ENCODE measurements at places on chromosomes 5 and 9. TPM values are rescaled to one million over a fixed set of nuclear protein-coding genes. Genes with fewer than 3 reads are reported as not detected.

Gene RASEF
- 7.0 TPM for polyA plus RNA-seq

GRCh38 chr9:23790351-23791260 is 35.4 kb downstream of the ELAVL2 start:
- DNase-seq = no peak

DNA sequence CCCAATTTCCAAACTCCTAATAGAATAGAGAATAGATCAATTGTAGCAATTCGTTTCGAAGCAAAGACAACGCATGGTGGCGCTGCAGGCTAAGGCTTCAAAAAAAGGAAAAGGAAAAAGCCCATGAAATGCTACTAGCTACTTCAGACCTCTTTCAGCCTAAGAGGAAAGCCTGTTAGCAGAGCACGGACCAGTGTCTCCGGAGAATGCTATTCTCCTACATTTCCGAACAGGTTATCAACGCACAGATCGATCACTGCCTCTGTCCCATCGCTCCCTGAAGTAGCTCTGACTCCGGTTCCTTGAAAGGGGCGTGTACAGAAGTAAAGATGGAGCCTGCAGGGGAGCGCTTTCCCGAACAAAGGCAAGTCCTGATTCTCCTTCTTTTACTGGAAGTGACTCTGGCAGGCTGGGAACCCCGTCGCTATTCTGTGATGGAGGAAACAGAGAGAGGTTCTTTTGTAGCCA is at the start of gene PCDHB15:
PCDHB15 (plus strand) TSS at position 146 of the 468 bp plus-strand sequence; CDS start at position 330, 184 bp downstream.
- DNase-seq = no peak

- no peak for DNase-seq
These were observed 88.1 kb downstream of the PAX5 start for GRCh38 chr9:36945999-36946398.

Gene TSSK1B
- polyA plus RNA-seq = not detected

- no peak for DNase-seq
These were observed 39.2 kb upstream of the GCNT4 start for GRCh38 chr5:75091597-75091996.

DNA sequence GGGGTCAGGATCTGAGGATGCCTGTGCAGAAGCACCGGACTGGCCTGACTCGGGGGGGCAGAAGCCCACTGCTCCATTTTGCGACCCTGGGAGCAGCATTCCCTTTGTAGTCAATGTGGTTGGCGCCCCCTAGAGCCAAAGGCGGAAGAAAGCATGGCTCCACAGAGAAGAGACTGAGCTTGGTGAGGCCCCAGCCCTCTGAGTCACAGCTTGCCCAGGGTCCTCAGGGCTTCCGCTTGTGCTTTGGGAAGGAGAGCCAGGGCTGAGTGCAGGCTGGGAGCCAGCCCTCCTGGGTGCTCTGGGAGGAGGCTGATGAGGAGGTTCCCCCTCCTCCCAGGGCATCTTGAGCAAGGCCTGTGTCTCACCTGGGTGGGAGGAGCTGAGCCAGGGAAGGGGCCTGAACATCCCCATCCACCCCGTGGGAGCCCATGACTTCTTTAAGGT is 5.5 kb upstream of the AQP3 start:
- DNase-seq = no peak

- DNase-seq = no peak
These were observed 6.0 kb downstream of the OLFML2A start for GRCh38 chr9:124782661-124783574.

DNA sequence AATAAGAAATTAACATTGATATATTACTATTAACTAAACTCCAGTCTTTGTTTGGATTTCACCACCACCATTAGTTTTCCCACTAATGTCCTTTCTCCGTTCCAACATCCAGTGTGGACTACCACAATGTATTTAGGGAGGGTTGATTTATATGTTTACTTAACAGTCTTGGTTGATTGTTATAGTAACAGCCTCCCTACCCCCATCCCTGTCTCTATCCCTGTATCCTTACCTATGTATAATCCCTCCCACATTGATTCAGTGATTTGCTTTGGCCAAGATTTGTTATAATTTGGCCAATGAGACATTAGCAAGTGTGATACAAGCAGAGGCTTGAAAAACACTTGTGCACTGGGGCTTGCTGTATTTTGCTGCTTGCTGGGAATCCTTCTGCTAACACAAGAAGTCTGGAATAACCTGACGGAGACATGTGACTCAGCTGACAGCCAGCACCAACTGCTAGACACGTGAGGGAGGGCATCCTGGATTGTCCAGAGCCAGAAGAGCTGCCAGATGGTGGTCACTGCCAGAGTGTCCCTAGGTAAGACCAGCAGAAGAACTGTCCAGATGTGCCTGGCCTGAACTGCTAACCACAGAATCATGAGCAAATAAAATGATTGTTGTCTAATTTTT is 51.2 kb upstream of the TCF7 start:
- DNase-seq = no peak

- DNase-seq = no peak
These were observed 134.4 kb downstream of the FGF1 start for GRCh38 chr5:142551338-142552067.

DNA sequence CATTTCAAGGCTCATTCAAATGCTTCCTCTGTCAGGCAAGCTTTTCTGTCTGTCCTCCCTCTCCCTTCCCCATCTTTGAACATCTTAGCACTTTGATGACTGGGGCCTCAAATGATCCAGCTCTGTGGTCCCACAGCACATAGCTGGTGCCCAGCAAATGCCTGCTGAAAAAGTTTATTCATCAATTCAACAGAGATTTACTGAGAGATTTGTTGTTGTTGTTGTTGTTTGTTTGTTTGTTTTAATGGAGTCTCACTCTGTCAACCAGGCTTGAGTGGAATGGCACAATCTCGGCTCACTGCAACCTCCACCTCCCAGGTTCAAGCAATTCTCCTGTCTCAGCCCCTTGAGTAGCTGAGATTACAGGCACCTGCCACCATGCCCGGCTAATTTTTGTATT is 6.0 kb upstream of the EXOSC2 start:
- no peak for DNase-seq

GRCh38 chr9:73780916-73781315 is 629.3 kb downstream of the ANXA1 start:
- no peak for DNase-seq

- no peak for DNase-seq
These were observed 11.9 kb downstream of the SYK start for GRCh38 chr9:90813523-90813922.

GRCh38 chr9:114691046-114691955 is 9.3 kb upstream of the TEX48 start:
- no peak for DNase-seq

GRCh38 chr5:169670769-169671525 is 33.9 kb downstream of the DOCK2 start:
- no peak for DNase-seq

DNA sequence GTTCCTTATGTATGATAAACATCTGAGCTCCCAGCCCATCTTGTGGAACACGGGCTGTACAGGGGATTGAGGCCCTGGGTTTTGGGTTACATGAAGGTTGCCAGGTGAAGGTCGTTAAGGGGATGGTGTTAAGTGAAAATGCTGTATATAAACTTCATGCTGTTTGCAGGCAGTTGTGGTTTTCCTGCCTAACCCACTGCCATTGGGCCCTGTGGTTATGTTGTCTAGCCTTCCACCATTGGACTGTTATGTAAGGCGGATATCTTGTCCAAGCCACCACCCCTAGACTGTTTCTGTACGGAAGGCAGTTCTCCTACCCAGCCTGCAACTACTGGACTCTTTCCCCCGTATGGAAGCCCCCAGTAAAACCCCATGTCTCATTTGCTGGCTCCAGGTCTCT is 246.1 kb downstream of the KIF4B start:
- no peak for DNase-seq

DNA sequence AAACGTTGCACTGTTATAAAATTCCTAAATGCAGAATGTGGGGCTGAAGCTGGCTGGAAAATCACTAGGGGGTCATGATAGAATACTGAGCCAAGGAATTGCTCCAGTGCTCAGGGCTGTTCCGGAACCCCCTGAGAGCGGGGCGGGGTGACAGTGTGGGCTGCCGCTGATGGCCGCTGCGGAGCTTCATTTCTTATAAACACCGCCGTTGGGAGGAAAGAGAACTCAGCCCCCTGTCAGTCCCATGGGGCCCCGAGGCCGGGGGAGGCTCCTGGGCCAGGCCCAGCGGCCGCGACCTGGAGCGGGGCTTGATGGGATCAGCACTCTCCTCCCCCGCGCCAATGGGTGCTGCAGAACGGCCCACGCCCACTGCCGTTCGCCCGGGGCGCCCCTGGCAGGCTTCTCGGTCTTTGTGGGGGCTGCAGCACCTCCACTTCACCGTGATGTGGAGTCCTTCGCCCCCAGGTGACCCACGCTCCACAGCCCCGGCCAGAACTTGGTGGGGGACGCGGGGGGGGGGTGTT is 5.2 kb upstream of the IRF1 start:
- peak; percentile 54 for DNase-seq

GRCh38 chr5:148913985-148914431 is 87.6 kb downstream of the ADRB2 start:
- no peak for DNase-seq

Gene PCDH1
- 26.6 TPM for polyA plus RNA-seq

GRCh38 chr5:175889910-175890684 is 18.7 kb downstream of the CPLX2 start:
- DNase-seq = no peak

DNA sequence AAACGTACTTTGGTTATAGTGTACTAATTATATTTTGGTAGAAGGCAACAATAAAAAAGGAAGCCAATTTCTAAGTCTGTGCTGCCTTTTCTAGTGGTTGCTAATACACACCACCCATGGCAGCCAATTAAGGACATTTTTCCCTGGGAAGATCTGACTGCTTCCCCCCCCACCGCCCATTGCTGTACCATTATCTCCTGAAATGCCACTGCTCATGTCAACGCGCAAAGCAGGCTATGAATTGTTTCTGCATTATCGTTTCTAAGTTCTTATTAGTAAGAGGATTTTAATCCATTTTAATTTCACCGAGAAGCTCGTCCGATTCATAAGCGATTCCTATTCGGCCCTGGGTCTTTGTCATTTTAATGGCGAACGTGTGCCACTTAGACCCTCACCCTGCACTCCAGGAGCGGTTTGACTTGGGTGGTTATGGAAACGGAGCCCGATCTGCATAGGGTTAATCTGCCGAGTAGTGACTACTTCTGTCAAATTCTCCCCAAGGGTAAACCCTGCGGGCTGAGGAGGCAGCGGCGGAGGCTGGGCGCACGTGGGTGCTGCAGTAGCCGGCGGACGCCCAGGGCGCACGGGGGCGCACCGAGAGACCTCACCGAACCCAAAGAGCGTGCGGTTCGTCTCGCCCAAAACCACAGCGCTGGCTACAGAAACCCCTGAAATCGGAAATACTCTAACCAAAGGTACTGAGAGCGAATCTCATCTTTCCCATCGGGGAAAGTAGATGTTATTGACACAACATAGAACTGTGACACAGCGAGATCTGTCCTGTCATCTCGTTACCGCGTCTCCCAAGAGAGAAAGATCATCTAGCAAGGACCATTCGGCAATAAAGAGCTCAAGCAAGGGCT is 55.8 kb upstream of the SHC3 start:
- DNase-seq = no peak

GRCh38 chr9:69178583-69179011 is 4.5 kb downstream of the TJP2 start:
- no peak for DNase-seq

DNA sequence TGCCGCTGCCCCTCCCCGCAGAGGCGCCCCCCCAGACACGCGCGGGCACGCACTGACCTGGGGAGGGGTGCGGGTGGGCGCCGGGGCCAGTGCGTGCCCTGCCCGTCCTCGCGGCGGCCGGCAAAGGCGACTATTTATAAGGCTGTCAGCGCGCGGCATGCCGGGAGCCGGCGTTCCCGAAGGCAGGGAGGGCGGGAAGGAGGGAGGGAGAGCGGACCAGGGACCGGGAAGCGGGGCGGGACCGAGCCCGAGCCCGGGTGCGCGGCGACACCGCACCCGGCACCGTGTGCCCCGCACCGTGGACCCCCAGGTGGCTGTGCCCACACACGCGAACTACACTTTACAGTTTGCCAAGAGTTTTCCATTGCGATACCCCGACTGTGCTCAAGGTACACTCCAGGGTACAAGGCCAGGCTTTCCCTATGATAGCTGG is at the start of gene AK1:
AK1 (minus strand) TSS at position 110 of the 433 bp plus-strand sequence. CDS start 3,058 bp downstream, outside the sequence.
- DNase-seq = no peak

- no peak for DNase-seq
These were observed 114.1 kb downstream of the MPDZ start for GRCh38 chr9:13165236-13165945.

GRCh38 chr9:112110094-112110776 is 64.9 kb downstream of the SUSD1 start:
- DNase-seq = no peak

DNA sequence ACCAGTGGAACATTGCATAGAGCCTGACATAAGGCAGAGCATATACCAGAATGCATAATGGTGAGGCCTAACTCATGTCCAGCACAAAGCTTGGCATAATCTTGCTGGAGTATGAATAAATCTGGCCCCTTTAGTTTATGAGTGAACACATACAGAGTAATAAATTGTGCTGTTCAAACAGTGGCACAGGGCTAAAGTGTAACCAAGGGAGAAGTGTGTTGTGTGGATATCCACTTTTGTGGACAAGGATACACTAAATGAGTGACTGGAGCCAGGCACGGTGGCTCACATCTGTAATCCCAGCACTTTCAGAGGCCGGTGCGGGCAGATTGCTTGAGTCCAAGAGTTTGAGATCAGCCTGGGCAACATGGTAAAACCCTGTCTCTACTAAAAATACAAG is 29.4 kb upstream of the JMY start:
- no peak for DNase-seq

DNA sequence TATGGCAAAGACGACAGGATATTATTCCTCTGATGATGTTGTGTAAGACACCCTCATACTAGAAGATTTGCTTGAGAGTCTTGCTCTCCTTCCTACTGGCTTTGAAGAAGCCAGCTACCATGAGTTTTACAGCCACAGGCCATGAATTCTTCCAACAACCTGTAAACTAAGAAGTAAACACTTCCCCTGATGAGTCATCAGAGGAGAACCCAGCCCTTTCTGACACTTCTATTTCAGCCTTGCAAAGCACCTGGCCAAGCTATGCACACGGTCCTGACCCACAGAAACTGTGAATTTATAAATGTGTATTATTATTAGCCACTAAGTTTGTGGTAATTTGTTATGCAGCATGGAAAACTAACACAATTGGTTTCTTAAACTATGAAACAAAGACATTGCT is 288.8 kb upstream of the ADAMTSL1 start:
- no peak for DNase-seq

- no peak for DNase-seq
These were observed 85.0 kb downstream of the ADRB2 start for GRCh38 chr5:148911386-148911785.

GRCh38 chr9:117779760-117780159 is 75.6 kb downstream of the TLR4 start:
- no peak for DNase-seq

GRCh38 chr9:114034661-114035062 is 43.4 kb downstream of the AMBP start:
- no peak for DNase-seq

Gene DAB2IP
- polyA plus RNA-seq = 43.8 TPM

Gene PIP5K1B
- 7.7 TPM for polyA plus RNA-seq

Gene PCDHGC3
- polyA plus RNA-seq = 107 TPM

DNA sequence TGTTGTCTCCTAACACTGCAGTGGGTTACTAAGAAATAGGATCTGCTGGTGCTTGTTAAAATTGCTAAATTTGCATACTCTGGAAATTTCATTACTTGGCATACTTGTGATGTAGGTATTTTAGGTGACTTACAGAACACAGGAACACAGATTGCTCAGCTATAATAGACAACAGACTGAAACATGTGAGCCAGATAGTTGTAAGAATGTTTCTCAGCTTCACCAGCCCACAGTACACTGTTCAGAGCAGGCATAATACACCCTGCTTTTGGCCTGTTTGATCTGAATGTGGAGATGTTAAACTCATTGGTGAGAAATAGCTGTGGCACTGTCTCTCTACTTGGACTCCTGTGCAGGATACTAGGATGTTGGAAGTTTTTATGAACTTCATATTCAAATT is 275.7 kb downstream of the CSNK1G3 start:
- no peak for DNase-seq
